Astrocyte of the spinal cord (primary cell): ENCODE measurements at places on chromosomes 11 and 22.
A peak's percentile ranks its signal among the peaks of the same experiment; 100 is the strongest.

DNA sequence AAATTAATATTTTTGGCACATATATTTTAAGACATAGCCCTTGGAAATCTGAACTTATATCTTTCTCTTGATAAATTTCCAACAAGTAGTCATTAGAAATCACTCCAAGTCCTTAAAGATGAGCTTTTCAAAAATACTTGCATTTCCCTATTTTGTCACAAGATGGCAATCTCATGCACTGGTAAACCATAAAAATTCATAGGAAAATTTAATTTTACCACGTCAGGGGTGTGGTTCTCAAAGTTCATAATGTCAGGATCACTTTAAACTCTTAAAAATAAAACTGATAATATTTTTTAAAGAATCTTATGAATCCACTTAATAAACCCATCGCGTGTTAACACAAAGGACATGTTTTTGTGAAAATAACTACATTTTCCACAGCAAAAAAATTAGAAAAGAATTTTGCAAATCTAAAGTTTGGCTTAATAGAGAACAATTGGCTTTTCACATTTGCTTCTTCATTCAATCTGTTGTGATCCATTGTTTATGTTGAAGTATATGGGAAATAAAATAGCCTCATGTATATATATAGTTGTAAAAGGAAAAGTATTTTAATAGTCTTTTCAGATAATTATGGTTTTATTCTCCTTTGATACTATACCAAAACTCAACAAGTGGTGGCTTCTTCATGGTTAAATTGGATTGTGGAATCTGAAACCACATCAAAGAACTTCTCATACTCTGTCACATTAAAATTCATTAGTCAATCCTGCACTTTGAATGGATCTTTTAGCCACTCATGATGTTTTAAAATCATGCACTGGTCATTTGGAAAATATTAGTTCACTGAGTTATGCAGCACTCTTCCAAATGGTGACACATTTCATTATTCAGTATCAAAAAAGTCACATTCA is 169.1 kb downstream of the CADM1 start:
- DNase-seq: peak; percentile 52

- no peak for DNase-seq
These were observed 21.6 kb upstream of the ADORA2A start for GRCh38 chr22:24405631-24406321.

DNA sequence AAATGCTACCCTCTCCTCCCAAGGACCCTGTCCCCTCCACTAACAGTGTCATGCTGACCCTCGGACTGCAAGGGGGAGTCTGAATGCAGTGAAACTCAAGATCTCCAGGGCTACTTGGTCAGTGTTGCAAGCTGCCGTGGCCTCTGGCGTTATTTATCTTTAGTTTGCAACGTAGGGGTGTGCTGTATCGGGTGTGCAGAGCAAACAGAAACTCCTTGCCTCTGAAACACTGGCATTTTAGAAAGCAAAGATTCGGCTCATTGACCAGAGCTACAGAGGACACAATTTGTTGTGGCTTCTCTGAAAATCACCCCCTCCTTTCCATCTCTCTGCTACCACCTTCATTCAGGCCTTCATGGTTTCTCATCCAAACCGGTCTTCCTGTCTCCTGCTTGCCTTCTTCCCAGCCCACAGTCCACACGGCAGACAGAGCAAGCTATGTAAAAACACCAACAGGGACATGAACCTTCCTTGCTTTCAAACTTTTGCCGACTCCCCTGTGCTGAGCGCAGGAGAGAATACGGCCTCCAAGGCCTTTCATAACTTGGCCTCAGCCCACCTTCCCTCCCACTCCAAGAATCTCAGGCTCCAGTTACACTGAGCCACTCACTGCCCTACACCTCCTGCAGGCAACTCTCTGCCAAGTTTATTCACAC is 14.9 kb downstream of the FZD4 start:
- DNase-seq: peak; percentile 74

- peak; percentile 64 for DNase-seq
These were observed 48.0 kb upstream of the CLPB start for GRCh38 chr11:72482211-72482812.

GRCh38 chr11:45543808-45544422 is 121.5 kb downstream of the CHST1 start:
- no peak for DNase-seq

DNA sequence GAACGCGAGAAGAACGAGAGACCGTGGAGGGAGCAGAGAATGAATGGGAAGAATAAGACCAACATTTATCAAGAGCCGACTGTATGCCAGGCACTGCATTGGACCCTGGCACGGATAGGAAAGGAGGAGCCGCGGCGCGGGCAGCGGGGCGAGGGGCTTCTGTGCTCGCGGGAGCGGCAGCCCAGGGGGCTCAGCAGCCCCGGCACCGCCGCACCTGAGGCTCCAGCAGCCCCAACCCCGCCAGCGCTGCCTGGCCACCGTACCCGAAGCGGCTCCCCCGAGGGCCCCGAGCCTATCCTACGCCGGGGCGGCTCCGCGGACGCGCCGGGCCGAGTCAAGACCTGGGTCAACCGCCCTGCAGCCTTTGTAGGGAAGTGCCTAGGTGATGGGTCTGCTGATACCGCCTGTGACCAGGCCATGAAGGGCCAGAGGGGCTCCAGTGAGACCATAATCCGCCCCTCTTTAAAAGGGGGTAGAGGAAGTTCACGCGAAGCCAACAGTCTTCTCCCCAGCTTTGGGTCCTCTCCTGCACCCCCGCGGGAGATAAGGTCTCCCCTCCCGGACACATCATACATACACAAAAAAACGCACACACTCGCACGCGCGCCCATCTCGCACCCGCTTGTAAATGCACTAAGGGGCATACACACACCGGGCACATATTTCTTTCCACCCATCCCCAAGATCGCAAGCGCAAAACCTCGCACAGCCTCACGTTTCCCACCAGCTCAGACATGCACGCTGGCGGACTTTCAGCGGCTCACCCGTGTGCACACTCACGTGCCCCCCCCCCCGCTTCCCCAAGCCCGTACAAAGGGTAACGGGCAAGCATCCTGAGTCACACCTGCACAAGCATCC is 935 bp upstream of the RTN4RL2 start:
- no peak for DNase-seq
